ENCODE measurements at places on chromosomes 7 and 10.

- DNase-seq = no peak
Observed at GRCh38 chr10:46216836-46217751, 69.7 kb upstream of the ANTXRL start.

- DNase-seq = no peak
Observed at GRCh38 chr10:59830601-59831259, 75.6 kb downstream of the CCDC6 start.

DNA sequence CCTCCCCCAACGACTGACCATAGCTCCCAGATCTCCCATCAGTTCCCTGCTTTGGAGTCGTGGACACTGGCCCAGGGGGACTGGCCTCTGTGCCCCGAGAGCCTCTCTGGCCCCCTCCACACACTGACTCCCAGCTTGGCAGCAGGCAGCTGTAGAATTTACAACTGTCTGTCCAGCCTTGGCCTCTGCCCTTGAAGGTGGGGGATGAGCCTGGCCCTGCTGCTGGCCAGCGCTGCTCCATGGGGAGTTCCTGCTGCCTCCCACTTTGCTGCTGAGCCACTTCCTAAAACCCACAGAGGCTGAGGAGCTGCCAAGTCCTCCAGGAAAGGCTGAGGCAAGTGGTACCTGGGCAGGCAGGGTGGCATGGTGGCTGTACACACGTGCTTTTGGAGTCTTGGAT is 147.1 kb downstream of the WDR11 start:
- DNase-seq = no peak

DNA sequence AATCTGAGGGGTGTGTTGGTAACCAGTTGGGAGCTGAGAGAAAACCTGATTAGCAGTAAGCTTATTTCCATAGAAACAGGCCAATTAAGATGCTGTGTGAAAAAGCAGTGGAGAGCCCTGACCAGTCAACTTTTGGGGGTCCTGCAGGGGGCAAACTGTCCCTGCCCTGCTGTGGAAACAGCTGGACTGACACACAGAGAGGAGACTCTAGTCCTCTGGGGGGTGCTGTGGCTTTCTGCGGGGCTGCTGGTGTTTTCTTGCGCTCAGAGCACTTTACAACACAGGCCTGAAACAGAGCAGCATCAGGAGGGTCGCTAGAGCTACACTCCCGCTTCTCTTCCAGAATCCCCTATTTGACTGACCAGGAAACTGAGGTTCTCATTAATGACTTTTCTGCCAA is 546.9 kb upstream of the GALNT17 start:
- DNase-seq = no peak

DNA sequence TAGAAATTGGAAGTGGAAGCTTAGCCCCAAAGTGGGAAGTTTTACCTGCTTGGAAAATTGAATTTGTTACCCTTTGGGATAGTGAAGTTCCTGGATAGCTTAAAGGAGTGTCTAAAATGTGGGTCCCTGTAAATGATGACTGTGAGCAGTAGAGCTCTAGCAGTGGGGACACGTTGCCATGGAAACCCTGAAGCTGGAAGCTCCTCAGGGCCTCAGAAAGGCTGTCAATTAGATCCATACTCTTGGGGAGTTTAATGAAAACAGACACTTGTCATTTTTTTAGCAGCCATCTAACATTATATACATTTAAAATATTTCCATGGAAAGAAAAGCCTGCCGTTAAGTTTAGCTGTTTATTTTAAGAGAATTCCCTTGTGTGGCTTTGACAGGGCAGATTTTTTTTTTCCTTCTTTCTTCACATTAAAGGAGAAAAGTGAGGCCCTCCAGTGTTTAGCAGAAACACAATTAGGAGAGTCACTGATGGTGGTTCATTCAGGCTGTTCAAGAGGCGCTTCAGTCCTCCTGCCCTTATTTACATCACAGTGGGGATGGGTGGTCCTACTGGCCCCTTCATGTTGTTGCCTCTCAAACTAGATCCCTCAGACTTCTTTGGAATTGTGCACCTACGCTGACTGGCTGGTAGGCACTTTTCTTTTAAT is 518.4 kb downstream of the CCSER2 start:
- no peak for DNase-seq

DNA sequence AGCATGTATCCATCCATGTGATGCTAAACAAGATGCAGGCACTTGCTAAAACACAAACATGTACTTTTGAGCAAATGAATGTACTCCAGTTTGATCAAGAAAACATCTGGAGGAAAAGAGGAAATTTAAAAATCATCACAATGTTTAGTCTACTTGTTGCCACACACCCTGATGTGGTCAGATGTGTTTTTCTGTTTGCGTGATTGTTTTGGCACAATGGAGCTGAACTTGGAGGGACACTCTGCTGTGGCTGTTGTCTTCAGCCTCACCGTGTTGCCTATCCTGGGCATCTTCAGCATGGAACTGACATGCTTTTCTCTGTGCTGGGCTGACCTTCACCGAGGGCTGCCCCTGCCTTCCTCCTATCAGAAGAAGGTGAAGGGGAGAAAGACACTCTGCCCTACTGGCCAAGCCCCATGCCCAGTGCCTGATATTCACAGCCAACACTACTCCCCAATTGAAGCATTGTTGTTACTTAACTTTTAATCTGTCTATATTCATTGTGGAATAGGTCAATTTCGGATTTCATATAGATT is 268.3 kb upstream of the IGFBP3 start:
- DNase-seq = no peak

DNA sequence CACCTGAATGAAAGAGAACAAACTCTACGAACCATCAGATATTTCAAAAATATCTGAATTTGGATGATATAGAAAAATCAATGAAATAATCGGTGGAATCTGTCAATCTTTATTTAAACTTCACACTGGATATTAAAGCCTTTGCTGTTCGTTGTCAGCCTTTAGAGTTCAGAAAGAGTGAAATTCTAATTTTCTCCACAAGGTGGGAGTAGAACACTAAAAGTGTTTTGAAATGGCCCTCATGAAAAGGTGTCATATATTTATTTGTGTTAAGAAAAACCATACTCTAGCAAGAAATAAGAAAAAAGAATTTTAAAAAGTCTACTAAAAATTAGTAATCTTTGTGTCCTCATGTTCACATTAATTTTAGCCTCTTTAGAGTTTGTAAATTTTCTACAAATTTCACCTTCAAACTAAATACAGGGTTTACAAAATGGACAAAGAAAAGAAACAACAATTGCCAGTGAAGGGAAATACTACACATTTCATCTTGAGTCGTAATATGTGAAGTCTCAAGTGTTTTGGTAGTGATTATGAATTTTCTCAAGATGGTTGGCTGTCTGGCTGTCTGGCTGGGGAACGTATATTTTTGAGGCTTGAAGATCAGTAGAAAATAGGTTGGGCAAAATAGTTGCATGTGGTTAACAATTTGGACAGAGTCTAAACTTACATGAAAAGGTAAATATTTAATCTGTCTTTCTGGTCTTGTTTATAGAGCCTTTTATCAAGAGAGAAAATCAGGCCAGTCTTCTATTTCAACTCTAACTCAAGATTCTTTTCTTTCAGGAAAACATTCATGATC is 43.7 kb downstream of the DNAJB9 start:
- DNase-seq = no peak

- DNase-seq = no peak
Observed at GRCh38 chr10:125399289-125399688, 238.9 kb upstream of the CTBP2 start.

DNA sequence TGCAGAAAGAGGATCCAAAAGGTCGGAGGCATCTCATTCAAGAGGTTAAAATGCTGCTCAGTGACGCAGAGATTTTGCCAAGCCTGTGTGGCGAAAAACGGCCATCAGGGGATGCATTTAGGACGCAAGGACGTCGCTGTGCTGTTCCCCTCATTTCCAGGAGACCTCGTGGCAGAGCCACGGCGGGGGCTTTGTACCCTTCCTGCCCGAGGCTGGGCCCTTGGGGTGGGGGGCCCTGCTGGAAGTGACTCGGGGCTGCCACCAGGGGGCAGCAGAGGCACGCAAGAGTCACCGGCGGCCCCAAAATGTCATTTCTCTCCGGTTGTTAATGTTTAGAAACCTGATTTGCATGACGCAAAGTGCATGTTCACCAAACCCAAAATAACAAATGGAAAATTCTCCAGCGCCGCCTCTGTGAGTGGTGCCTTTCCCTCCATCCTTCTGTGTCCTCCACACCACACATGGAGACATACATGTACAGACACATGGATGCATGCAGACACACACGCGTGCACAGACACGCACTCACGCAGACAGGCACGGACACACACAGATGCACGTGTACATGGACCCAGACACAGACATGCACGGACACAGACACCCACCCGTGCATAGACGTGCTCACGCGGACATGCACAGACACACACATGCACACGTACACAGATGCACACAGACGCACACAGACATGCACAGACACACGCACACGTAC is 51.0 kb upstream of the NKX6-2 start:
- peak; percentile 19 for DNase-seq

- DNase-seq = no peak
Observed at GRCh38 chr10:103555325-103555649, 61.8 kb downstream of the NEURL1 start.
